ENCODE measurements at places on chromosomes 11 and 22.

GRCh38 chr11:130023204-130023603 lies 20.6 kb upstream of the PRDM10 start:
- DNase-seq = peak; percentile 5

DNA sequence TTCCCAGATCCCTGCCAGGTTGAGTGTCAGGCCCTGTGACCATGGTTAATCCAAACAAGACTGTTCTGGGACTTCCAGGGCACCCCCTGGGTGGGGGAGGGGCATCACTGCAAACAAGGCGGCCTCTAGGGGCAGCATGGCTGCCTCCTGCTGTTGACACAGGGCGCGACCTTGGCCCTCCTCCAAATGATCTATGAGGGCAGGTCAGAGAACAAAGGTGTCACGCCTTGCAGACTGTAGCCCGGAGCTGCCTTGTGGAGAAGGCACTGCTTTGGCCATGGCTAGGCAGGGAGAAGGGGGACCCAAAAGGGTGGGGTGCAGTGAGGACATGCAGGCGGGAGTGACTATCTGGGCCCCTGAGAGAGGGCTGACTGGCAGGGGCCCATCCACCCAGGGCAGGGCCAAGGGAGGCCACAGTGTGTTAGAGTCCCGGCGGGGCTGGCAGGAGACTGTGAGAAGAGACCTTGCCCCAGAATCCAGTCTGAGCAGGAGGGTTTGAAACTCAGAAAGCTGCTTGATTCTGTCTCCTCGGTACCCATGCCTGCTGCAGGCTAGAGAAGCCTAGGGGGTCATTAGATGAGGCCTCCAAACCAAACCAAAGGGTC lies 35.6 kb downstream of the KCNC1 start:
- no peak for DNase-seq

- DNase-seq = no peak
Observed at GRCh38 chr22:19527861-19528417, 3.7 kb upstream of the CLDN5 start.

GRCh38 chr22:46591930-46592329 lies 28.3 kb upstream of the GRAMD4 start:
- no peak for DNase-seq

DNA sequence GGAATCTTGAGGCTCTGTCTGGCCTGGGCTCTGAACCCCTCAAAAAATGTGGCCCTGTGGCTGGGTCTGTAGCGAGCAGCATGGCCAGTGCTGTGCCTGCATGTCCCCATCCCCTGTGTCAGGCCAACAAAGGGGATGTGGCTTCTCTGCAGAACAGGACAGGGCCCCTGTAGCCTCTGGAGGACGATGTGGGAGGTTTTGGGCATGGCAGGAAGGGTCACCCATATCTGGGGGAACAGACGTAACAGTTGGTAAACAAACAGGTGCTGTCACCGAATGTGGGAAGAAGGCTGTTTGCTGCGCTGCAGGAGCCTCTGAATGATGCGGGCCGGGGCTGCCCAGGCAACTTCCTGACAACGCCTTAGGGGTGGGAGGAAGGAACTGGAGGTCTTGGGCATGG lies 35.0 kb downstream of the LRP5 start:
- no peak for DNase-seq

DNA sequence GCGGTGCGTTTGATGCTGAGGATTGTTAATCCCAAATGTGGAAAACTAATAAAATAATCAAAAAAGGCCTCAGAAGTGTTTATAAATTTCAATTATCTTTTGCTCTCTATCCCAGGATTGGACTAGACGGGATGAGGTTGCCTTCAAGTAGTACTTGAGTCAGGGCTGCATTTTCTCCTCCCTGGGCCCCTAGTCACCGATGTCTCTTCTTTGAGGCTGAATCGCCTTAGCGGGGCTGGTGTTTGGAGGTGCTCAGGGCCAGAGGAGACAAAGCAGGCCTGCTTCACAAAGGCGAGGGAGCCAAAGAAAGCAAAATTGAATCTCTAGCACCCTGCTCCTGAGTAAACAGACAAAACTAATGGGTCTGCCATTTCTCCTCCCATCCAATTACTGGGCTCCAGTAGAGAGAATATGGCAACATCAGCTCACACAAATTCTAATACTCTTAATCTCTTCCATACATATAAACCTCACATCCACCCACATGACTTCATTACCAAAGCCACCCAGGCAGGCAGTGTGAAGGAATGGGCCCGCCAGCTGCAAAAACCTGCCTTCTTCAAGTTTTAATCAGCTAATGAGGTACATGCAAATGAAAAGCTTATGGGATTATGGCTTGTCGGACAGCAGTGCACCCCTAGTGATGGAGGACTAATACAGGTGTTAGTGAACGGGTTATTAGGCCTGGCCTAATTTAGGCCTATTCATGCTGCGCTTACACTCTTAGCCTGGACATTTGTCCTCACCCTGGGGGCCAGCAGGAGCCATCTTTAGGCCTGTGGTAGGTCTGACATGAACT lies 52.7 kb upstream of the HTATIP2 start:
- DNase-seq = no peak

DNA sequence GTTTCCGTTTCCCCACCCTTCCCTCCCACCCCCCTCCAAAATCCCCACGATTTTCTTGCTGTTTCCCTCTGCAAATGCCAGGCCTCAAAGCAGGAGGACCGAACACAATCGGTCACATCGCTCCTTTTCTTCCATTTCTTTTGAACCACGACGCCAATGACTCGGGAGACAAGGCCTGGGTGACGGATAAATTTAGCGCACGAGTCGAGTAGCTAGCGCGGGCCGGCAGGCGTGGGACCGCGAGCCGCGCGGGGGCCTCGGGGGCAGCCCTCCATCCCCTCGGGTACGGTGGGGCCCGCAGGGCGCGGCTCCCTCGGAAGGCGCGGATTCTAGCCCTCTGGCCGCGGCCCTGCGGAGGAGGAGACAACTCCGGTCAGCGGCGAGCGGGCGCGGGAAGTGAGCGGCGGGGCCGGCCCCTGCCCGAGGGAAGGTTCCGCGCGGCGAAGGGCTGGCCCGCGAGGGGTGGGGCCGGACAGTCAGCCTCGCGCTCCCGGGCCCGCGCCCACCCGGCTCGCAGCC lies 414 bp downstream of the JOSD1 start:
- peak; percentile 13 for DNase-seq

DNA sequence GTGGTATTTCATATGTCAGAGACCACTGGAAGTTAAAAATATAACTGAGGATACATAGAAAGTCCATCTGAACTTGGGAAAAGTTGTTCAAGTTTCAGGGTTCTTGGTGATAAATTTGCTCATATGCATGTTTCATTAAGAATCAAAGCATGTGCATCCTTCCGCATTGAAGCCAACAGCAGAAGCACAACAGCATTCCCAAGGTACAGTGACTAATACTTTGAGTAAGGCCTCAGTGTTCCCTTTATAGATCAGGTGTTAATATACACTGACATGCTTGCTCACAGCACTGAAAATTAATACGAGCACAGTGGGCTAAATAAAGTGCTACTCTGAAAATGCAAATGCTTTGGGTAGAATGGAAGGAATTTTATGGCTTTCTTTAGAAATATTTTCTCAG lies 691.1 kb downstream of the METTL15 start:
- DNase-seq = no peak

DNA sequence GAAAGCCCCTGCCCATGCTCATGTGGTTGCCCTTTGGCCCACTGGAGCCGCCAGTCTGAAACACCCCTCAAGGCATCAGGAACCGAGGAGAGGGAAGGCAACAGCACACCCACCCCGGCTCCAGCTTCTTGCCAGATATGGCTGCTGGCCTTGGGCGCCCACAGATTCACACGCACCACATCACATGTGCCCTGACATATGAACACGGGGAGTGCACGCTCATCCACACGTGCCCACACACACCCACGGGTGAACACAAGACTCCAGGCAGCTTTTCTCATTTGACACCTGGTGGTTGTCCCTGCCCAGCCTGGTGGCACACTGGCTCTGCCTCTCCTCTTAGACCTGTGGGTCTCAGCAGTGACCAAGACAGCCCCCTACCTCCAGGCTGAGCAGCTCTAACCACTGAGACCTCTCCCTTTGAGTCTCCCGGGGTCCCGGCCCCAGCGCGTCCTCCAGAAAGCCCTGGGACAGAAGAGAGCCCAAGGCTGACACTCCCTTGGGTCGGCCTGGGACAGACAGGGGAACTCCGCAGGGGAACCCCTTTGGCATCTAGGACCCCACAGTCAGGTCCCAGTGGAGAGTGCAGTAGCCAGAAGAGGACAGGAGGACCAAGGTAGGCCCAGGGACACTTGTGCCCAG lies 2.7 kb upstream of the MAPK12 start:
- DNase-seq = no peak

GRCh38 chr11:134517115-134517514 lies 105.1 kb upstream of the B3GAT1 start:
- no peak for DNase-seq
